Activated T-helper 1 cell treated with anti-CD3 and anti-CD28 coated beads, Interleukin-12 subunit alpha, Interleukin-12 subunit beta, Interleukin-2, Interleukin-4 antibody, amounts not matched to agents 30 ng/mL and 10 ng/mL and 1 ng/mL, durations not matched to agents 14 hours and 24 hours and 36 hours (primary cell): ENCODE measurements at places on chromosomes 2 and 18.

DNA sequence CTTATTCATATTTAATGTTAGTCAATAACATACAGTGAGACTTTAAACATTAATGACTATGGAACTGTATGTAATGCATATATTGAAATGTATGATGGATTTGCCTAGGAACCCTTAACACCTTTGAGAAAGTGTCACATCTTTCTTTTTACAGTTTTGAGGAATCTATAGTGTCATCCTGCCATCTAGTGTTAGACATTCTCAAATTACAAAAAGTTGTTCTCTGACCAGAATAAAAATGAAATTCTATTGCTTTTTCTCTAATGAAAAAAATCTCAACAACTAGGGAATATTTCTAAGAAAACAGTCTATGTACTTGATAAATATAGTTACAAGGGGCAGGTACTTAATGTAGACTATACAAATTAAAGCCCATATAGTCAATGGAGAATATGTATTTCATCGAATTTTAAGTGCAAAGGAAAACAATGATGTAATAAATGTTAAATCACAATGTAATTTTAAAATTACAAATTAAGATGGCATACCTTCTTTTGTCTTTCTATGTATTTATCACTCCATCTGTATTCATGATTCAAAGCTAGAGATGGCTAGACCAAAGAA, 5.1 kb upstream of the CALCRL start:
- H3K27ac ChIP-seq, result no peak overlapping the region
- no peak overlapping the region for H3K4me3 ChIP-seq
- H3K36me3 ChIP-seq, result no peaks in the 10 kb centered on the region
- H3K27me3 ChIP-seq, result peaks cover 4% of the 10 kb centered on the region
- no peak for DNase-seq
- peaks cover 6% of the 10 kb centered on the region for H3K4me1 ChIP-seq

DNA sequence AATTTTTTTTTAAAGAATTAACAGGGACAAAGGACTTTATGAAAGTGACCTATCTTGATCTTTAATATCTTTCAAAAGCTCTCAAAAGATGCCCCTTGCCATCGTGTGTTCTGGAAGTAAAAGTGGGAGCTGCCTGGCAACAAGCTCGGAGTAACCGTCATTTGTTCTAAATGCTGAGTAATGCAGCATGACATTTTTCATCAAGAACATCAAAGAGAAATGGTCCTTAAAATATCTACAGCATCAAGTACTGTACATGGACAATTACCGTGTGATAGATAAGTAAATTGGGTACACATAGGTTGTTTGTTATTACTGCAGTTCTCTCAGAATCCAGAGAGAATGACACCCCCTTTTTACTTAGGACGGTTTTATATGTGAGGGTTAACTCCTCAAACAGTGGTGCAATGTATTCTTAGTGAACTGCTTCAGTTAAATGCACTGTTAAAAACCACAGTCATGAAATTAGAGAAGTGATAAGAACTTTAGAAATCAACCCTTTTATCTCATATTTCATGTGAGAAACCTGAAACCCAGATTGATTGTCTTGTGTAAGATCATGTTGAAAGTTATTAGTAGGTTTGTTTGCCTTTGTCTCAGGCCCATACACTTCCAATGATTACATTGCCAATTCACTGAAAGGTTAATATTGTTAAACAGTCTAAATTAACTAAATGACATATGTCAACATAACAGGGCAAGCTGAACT, 90.6 kb upstream of the HNMT start:
- peaks cover 2% of the 10 kb centered on the region for H3K27me3 ChIP-seq
- H3K27ac ChIP-seq, result no peak overlapping the region
- H3K4me3 ChIP-seq, result no peak overlapping the region

DNA sequence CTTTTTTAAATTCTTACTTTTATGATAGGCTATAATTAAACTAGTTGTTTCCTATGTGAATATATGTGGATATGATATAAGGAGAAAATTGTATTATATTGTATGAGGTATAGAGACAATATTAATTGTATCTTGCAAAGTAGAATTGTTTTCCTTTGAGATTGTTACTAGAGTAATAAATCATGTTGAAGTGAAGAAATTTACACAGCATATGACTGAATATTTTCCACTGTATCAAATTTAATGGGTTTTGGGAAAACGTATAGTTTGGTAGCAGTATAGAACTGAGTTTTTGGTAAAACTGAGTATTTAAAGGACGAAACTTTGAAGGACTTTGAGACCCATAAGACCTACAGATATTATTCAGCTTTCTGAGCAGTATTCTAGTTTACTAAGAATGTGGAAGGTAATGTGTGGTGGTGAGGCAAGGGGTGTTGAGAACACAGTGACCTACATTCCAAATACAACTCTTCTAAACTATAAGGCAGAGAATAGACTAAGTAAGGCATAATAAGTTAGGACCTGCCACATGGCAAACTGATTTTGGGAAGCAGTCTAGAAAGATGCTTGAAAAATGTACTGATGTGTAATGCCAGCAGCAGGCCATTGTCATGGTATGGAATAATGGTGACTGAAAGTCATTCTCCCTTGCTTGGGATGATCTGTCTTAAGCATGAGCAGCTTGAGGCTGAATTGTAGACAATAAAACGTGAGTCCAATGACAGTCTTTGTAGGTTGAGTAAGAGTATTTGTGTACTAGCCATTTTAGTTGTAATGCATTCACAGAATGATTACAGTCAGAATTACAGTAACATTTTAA, 29.6 kb downstream of the PKP4 start:
- no peaks in the 10 kb centered on the region for H3K27me3 ChIP-seq
- H3K27ac ChIP-seq, result no peak overlapping the region
- no peak for DNase-seq
- H3K36me3 ChIP-seq, result no peaks in the 10 kb centered on the region

DNA sequence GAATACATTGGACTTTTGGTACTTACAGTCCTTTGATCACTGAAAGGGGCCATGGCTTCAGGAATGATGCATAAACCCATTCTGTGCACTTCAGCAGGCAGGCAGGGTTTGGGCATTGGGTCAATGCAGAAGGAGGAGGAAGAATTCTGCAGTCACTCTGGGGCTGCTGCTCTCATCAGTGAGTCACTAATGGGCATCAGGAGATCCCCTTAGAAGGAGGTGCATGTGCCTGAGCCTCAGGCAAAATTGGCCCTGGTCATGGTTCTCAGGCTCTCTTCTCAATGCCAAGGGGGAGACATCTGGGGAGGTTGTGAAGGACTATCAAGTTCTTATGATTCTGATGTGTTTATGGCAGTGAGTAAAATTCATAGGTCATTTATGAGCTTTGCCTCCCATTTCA, 52.0 kb upstream of the TNP1 start:
- no peak overlapping the region for H3K27ac ChIP-seq
- DNase-seq, result no peak
- H3K36me3 ChIP-seq, result no peaks in the 10 kb centered on the region
- no peaks in the 10 kb centered on the region for H3K4me1 ChIP-seq
- H3K4me3 ChIP-seq, result no peak overlapping the region
- H3K27me3 ChIP-seq, result peaks cover 3% of the 10 kb centered on the region
